Omental fat pad (tissue), 4 donors: ENCODE measurements at places on chromosomes 7 and 10. TPM values are rescaled to one million over a fixed set of nuclear protein-coding genes. Genes with fewer than 3 reads are reported as not detected.

DNA sequence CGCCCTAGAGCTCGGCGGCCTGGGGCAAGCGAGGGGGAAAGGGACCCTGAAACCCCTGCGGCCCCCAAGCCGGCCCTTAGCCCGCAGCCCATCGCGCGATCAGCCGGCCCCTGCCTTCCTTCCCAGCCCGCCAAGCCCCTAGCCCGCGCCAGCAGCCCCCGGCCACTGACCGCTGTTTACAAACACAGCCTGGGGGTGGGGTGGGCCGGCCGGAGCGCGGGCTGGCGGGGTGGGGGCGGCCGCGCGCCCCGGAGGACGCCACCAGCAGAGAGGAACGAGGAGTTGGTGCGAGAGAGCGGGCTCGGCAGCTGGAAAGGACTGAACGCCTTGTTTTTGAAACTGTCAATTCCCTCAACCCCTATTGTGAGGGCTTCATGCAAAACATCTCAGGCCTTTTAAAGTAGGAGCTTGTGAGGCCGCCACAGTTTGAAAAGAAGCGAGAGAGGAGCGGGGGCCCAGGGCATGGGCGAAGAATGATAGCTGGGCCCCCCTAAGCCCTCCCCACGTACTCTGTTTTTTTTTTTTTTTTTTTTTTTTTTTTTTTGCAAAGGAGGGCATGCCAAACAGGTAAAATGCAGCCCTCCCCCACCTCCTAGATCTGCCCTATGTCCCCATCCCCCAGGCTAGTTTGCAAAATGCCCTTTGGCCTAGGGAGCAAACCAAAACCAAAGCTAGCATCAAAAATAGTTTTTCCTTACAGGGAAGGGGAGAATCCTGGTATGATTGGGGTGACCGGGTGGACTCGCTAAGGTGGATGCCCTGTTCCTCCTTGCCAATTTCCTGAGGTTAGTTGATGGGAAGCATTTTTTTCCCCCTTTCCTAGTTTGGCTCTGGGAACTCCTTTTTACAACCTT is 15.0 kb downstream of the SKIDA1 start:
- no peak for DNase-seq

GRCh38 chr10:103499881-103500280 is 6.4 kb downstream of the NEURL1 start:
- DNase-seq, result no peak

GRCh38 chr7:106476751-106477150 is 184.2 kb downstream of the CCDC71L start:
- no peak for DNase-seq

DNA sequence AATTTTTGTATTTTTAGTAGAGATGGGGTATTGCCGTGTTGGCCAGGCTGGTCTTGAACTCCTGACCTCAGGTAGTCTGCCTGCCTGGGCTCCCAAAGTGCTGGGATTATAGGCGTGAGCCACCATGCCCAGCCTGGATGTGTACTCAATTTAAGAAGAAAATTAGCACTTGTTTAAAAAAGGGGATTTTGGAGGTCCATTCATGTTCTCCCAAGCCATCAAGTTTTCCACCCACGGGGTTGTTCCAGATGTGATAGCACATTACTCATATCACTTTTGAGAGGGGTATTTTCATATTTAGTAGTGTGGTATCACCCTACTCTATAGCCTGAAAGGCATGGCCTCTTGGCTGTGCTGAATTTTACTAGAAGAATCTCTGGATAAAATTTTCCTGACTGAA is 10.5 kb upstream of the SLC26A3 start:
- DNase-seq, result no peak

DNA sequence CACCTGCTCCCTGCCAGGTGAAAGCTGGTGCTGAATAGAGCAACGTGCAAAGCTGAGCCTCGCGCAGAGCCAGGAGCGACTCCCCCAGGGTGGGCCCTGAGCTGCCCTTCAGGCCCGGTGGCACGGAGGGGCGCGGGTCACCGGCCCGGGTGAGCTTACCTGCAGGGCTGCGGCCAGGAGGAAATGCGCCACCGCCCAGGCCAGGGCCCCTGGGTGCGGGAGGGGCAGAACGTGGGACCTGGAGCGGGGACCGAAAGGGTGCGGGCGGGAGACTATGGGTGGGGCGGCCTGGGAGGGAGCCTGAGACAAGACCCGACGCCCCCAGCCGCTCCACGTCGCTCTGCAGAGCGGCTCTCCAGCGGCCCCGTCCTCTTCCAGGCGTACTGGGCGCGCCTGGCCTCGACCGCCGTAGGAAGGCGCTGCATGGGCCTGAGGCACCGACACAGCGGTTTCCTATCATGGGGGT is 122.1 kb downstream of the BTAF1 start:
- DNase-seq, result no peak

Gene AS3MT
- total RNA-seq, result 1.3 TPM

Gene WNT2
- 0.65 TPM for total RNA-seq
